Effector memory CD4-positive, alpha-beta T cell (primary cell): ENCODE measurements at places on chromosomes 2 and 18.

- DNase-seq: peak; percentile 83
These were observed at the start of gene PMAIP1 for GRCh38 chr18:59899298-59900221. Gene PMAIP1 (plus strand): TSS chr18:59899996. CDS start chr18:59900178, 182 bp downstream.

GRCh38 chr2:60459851-60460250, 93.6 kb downstream of the BCL11A start:
- no peak for DNase-seq

DNA sequence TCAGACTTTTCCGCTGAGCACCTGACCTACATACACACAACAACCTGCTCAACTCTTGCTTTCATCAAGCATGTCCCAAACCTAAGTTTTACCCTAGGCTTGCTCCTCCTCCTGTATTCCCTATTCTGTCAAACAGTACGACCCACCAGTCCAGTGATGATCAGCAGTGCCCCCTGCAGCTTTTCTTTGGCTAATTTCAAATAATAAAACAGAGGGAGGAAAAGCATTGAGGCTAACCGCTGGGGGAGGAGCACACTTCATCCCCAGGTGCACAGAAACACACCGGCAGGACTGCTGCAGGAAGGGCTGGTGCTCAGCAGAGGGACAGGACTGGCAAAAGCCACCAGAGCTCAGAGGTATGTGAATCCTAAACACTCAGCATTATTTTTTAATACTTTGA, 21.2 kb downstream of the E2F6 start:
- DNase-seq: no peak

DNA sequence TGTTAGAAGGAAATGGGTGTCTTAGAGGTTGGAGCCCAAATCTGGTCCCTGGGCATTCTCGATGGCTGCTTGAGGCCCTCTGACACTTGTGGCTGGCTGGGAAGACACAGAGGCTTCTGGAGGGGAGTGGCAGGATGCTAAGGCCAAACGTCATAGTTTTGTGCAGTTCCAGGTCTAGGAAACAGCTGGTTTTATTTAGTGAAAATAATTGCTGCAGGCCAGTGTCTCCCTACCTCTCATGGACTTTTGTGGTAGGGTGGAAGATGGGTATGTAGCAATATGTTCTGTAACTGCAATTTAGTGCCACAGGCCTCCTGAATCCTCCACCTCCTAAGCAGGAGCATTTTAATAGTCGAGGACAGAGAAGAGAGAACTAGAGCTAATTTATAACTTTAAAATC, 32.2 kb upstream of the SPRED2 start:
- DNase-seq: no peak

- no peak for DNase-seq
These were observed 40.1 kb upstream of the CAPN13 start for GRCh38 chr2:30847329-30847728.

- no peak for DNase-seq
These were observed 446.3 kb downstream of the ADCYAP1 start for GRCh38 chr18:1350931-1351450.

- DNase-seq: no peak
These were observed 24.2 kb downstream of the XDH start for GRCh38 chr2:31390324-31390723.

DNA sequence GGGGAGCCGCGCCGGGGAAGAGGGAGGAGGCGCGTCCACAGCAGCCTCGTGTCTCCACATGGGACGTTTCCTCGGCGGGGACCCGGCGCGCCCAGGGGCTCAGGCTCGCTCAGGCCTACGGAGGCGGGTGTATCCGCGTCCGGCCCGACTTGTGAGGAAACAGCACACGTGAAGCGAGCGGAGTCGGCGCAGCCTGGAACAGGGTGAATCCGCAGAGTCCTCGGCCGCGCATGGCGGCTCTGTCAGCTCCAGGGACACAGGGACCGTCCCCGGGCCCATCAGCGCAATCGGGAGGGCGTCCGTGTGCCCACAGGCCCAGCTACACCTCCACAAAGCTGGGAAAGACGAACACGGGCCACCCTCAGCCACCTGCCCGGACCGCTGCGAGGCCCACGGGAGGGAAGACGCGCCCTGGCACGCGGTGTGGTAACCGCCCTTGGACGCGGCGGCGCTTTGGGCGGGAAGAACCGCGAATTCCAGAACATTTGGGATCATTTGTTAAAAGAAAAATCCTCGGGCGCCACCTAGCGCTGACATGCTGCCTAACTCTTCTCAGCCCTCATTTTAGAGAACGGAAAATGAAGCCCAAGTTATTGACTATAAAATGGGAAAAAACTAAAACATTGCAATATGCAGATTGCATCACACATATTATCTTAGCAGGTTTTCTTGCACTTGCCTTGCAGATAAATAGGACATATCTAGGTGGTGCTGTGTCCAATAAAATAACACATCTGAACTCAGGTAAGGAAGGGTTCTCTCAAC, 40.4 kb downstream of the TMEM18 start:
- no peak for DNase-seq

DNA sequence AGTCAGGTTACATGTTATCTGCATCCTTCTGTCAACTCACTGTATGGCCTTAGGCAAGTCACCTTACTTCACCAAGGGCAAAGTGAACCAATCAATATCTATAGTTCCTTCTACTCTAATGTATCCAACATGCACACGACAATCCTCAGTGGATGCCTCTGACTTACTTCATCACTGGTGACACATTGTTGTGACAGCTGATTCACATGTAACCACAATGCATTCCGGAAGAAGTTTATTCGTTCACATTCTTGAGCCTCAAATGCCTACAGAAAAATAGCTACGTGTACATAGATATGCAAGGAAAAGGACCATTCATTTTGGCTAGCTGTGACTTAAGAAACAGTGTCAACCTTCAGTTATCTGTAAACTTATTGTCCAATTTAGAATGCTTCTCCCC, 26.3 kb upstream of the EPG5 start:
- no peak for DNase-seq

DNA sequence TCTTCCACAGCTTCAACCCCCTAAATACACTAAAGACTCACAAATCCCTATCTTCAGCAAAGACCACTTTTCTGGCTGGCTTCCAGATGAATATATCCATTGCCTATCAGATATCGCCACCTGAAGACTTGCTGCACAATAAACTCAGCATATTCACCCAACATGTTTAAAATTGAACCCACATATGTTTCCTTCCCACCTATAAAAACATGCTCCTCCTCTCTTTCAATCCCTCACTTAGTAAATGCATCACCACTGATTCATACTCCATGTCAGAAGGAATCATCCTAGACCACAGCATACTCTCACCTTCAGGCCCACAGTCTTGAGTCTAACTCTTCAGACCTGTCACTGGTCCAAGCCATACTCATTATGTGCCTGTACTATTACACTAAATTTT, 5.3 kb downstream of the SPC25 start:
- DNase-seq: no peak

DNA sequence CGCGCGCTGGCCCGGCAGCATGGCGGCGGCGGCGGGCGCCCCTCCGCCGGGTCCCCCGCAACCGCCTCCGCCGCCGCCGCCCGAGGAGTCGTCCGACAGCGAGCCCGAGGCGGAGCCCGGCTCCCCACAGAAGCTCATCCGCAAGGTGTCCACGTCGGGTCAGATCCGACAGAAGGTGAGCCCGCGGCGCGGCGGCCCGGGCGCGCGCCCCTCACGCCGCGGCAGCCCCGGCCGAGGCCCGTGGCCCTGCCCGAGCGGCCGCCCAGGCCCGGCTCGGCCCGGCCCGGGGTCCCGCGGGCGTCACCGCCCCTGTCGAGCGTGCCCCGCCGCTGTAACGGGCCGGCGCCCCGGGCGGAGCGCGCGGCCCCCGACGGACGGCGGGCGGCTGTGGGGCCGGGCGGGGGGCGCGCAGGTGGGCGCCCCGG, 218 bp downstream of the DGKD start:
- DNase-seq: no peak

DNA sequence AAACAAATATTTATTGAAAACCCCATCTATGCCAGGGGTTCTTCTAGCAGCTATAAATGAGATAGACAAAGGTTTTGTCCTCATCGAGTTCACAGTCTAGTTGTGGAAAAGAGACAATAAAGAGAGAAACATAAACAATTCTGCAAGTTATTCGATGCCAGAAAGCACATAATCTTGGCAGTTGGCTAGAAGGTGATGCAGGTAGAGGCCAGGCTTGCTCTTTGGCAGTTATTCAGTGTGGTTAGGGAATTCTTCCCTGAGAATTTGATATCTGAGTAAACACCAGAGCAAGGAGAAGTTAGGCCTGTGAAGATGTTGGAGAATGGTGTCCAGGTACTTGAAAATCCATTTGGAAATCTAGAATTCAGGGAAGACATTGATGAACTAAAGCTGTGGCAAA, 547.4 kb downstream of the SLC4A3 start:
- no peak for DNase-seq

DNA sequence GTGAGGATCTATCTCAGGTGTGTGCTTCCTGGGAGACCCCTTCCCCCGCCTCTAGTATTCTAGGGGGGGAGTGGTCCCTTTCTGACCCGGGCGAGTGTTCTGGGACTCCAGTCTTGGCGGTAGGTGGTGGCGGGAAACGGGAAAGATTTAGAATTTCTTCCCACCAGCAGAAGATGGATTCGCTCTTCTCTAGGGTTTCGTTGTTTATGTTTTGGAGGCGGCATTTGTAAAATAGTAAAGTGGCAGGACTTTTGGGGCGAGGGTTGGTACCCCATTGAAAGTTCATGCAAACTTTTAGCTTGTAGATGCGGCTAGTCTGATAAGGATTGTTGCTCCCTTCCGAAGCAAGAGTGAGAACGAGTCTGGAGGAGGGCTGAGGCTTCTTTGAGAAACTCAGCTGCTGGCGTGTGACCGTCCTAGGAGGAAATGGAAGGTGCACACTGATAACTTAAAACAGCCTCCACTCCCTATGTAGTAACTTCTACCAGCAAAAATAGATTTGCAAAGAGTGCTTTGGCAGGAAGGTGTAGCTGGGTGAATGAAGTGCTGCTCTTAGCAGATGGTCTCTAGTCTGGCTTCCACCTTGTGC, 412 bp downstream of the GPD2 start:
- no peak for DNase-seq

- DNase-seq: no peak
These were observed 250.8 kb upstream of the ACVR2A start for GRCh38 chr2:147594038-147594437.
